Stimulated activated CD8-positive, alpha-beta memory T cell treated with anti-CD3 and anti-CD28 coated beads, Interleukin-12 subunit alpha, Interleukin-12 subunit beta, amount 100 ng/mL, for 1 hour (primary cell): ENCODE measurements at places on chromosomes 16 and 17.

DNA sequence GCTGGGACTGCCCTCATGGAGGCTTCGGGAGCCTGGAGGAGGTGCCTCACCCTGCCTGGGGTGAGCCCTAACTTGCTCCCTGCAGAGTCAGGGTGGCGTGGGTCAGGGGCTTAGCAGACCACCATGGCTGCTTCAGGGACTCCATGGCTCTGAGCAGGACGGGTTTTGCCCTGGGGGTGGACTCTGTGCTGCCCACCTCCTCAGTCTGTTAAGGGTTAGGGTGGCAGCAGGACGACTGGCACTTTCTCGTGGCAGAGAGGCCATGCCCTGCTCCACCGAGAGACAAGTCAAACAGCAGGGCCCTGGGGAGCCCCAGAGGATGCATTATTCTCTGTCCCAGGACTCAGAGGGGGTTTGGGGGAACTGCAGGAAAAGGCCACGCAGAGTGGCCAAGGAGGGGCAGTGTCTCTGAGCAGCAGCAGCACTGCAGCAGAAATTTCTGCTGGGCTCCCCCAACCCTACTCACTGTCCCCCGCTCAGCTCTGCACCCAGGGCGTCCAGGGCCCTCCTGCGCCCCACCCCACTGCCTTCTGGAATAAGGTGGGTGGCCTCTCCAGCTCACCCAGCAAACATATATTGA, 1.8 kb upstream of the PRSS22 start:
- no peak for DNase-seq

DNA sequence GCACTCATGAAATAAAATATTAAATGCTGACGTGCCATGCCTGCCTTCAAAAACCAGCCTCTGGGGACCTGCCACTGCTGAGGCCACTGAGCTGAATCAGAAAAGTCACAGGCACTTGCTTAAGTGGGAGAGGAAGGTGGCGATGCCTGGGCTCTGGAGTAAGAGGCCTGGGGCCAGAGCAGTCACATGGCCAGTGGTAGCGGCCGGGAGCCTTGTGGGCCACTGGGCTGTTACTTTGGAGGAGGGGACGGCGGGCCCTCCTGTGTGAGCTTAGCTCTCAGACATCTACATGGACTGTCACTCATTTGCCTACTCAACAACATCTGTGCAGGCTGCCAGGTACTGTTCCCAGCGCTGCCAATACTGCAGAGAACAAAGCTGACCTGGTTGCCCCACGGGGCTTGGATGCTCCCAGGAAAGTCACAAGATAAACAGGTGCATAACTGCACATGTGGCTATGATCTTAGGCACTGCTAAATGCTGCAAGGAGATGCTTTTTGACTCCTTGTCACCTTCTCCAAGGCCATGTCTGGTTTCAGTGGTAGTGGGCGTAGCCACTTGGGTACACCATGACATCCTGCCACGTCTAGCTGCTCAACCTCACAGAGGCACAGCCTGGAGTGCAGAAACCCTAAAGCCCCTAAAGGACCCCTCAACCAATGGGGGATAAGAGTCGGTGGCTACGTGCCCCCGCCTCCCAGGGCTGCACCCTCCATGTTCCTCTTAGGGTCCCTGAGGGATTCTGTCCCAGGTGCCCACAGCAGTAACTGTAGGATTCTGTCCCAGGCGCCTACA, 11.6 kb downstream of the COTL1 start:
- DNase-seq, result no peak

- no peak for DNase-seq
These were observed 12.2 kb upstream of the BEAN1 start for GRCh38 chr16:66414891-66415290.

DNA sequence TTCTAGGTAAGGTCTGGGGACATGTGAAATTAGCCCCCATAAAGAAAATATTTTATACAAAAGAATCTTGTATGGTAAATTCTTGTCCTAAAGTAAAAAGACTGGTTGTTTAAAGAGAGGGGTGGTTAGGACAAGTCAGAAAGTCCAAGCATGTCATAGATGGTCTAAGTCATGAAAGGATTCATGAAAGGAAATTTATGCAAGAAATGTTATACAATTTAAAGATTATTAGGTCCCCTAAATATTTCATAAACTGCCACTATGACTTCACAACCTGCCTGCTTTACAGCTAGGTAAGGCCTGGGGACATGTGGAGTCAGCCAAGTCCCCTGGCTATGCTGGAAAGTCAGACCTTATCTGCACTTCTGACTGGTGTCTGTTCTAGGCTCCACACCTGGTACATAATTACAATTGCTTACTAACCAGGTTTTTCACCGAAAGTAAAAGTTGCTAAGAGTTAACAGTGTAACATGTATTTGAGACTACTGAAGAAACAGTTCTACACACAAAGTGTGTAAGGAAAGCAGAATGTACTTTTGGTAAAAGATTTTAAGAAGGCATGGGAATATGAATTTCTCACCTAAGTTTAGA, 17.0 kb downstream of the N4BP1 start:
- DNase-seq, result no peak

DNA sequence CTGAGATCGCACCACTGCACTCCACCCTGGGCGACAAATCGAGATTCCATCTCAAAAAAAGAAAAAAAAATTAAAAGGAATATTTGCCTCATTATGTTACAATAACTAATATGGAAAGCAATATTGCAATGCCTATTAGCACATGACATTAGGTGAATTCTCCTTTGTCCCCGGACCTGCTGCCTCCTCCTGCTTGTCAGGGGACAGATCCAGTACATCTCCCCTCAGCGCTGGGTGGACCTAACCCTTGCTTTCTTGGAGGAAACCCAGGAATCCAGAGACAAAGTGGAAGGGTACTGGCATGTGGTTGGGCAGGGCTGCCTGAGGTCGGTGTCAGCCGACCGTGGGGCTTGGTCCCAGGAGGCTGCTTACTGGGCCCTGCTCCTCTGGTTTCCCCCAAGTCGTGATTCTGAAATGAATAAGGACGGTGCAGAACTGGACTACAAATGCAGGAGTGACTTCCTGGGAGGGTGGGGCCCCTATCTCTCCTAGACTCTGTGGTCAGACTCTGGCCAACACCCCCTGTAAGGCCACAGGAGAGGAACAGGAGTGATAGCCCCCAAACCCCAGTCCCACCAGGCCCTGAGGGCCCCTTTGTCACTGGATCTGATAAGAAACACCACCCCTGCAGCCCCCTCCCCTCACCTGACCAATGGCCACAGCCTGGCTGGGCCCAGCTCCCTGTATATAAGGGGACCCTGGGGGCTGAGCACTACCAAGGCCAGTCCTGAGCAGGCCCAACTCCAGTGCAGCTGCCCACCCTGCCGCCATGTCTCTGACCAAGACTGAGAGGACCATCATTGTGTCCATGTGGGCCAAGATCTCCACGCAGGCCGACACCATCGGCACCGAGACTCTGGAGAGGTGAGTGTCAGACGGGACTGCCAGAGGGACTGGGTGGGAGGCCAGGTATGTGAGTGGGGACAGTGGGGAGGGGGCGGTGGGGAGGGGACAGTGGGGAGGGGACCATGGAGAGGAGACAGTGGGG, at the start of gene HBZ:
Gene HBZ (plus strand): TSS at position 504 of the 988 bp plus-strand sequence. CDS start 266 bp downstream, at position 770.
- DNase-seq, result no peak

DNA sequence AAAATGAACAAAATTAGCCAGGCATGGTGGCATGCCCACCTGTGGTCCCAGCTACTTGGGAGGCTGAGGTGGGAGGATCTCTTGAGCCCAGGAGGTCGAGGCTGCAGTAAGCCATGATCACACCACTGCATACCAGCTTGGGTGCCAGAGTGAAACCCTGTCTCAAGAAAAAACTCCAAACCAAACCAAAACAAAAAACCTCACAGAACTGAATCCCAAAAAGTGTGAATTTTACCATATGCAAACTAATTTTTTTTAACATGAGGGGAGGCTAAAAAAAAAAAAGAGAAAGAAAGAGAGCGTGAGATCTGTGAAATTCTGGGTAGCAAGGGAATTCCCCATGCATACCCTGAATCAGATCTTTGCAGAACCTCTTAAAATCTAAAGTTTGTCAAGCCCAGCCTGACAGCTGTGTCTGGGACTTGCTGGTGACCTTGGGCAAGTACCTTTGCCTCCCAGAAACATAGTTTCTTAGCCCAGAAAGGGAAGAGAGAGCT, 17.1 kb upstream of the CDH1 start:
- no peak for DNase-seq
